ENCODE measurements at places on chromosomes 6 and 20.

DNA sequence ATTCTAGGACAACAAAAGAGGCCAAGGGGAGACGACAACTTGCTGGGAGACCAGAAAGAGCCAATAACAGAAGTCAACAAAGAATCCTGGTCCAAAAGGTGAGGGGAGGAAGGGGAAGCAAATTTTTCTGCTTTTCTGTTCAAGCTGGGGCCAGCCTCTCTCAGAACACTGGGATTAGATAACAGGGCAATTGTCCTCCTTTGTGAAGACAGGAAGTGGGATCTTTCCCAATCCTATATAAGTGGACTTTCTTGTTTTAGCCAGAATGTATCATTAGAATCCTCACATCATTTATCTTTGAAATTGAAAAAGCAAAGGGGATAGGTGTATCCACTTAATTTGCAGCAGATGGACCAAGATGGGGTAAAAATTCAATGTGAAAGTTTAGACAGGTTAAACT, 101.2 kb upstream of the COL21A1 start:
- DNase-seq: no peak

DNA sequence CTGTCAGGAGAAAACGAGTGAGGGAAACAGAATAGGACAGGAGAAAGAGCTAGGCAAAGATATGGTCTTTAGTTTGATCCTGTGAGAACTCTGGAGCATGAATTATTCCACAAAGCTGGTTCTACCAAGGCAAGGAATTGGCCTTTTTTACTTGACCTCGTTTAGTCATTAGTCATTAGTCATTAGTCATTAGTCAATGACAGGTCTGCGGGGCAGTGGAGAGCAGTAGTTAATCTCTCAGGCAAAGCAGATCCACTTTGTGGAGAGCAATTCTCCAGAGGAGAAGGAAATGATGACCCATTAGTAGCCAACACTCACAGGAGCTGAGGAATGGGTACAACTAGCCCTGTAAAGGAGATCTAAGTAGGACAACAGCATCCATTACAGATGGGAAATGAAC, 22.0 kb upstream of the ABCC10 start:
- DNase-seq: no peak

DNA sequence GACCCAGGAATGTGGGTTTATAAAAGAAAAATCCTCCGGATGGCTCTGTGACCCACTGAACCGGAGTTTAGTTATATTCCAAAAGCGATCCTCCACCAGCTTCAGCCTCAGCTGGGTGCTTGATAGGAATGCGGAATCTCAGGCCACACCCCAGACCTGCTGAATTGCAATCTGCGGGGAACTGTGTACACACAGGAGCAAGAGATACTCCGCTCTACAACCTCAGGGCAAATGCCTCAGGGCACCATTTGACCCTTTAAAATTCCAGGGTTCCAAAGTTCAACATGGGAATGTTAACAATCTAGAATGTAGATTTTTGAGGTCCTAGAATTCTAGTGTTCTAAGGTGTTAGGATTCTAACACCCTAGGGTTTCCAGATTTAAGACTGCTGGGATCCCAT, 10.8 kb downstream of the BPIFA2 start:
- no peak for DNase-seq

GRCh38 chr6:11722805-11723631, 55.6 kb downstream of the ADTRP start:
- no peak for DNase-seq

GRCh38 chr6:14037402-14038277, 79.9 kb upstream of the CD83 start:
- DNase-seq: peak; percentile 70

GRCh38 chr20:64049060-64049877, at the start of gene SOX18:
SOX18 (minus strand) TSS chr20:64049639; CDS start chr20:64049516, 123 bp downstream.
- no peak for DNase-seq

GRCh38 chr6:158706369-158706982, 56.6 kb downstream of the SYTL3 start:
- peak; percentile 31 for DNase-seq

GRCh38 chr6:71287038-71287437, 1.6 kb upstream of the OGFRL1 start:
- no peak for DNase-seq

- peak; percentile 88 for DNase-seq
Observed at GRCh38 chr20:17406051-17406590, 125.1 kb downstream of the BFSP1 start.

- no peak for DNase-seq
Observed at GRCh38 chr6:76861403-76861802, 601.9 kb downstream of the HTR1B start.

DNA sequence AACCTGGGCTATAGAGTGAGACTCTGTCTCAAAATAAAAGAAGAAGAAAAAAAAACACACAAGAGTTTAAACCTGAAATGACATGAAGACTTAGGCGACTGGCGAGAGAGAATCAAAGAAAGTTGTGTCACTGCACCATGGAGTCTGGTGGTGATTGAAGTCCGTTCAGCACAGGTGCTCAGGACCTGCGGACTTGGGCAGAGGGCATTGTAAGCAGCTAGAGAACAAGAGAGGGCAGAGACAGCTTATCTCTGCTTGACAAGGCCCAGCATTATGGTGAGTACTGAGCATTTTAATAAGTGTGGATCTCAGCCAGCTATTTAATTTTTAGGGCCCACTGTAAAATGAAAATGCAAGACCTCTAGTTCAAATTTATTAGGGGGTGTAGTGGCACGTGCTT, 31.5 kb downstream of the BANF2 start:
- no peak for DNase-seq

DNA sequence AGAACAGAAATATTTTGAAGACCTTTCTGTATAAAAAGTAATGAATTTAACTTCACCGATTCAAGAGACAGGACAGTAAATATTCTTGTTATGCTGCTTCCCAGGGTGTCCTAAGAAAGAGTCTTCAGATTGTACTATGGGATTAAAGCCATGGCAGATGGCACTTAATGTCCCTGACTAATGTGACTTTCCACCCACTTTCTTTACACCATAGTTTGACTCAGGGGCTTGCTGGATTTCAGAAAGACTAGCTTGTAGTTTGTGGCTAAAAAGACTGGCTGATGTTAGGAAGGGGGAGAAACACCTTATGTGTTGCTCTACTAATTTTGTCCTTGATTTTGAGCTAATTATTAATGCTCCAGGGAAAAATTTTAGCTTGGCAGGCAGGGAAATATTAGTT, 75.9 kb downstream of the UTRN start:
- no peak for DNase-seq

DNA sequence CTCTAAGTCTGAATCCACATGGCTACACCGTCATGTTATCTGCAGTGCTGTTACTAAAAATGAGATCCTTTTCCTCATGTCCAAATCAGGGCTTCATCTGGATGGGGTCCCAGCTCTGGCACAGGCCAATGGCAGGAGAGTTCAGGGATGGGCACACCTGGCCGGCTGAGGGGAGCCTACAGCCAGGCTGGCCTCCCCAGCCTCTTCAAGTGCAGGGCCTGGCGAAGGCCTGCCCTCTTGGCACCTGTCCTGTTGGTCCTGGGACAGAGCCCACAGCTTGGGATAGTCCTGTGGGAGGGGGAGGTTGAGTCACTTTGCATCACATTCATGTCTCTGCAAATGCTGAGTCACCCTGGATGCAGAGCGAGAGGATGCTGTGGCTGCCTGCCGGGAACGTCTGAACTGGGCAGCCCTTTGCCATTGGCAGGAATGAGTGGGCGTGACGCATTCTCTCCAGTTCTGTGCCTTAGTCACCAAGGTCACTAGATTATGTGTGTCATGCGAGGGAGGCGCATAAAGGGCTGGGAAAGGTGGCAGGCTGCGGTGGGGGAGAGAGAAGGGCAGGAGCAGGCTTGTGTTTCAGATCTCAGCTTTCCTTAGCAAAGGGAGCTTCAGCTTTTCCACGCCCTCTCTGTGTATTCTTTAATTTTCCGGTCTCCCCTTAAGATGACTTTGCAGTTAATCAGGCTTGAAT, 223.2 kb upstream of the ECI2 start:
- DNase-seq: peak; percentile 56

DNA sequence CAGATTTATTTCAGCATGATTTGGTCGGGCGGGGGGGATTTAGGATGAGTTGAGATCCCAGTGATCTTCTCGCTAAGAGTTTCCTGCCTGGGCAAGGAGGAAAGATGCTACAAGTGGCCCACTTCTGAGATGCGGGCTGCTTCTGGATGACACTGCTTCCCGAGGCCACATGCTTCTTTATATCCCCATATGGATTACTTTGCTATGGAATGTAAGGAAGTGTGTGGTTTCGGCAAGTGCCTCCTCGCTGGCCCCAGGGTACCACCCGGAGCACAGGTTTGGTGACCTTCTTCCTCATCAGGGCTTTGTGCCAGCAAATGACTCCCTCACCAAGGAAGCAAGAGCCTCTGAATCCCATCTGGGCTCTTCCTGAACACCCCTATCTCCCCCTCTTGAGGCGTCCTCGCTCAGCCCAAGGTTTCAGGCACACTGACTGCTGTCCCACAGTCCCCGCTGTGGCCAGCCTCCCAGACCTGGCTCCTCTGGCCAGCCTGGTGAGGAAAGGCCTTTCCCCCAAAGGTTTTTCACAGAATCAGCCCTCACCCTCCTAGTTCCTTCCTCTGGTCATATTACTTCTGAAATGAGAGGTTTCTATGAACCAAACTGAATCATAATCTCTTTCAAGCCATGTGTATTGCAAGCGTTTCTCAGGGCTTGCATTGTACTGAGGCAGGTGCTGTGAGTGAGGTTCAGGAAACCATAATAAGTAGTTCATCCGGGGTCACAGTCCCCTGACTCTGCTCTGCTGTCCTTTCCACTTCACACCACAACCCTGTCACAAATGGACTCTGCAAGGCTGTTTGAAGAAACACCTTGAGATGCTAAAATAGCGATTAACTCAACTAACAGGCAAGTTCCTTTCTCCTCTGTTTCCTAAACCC, 41.7 kb upstream of the IL17A start:
- no peak for DNase-seq

GRCh38 chr6:15498640-15499039, 164.2 kb downstream of the DTNBP1 start:
- DNase-seq: no peak

DNA sequence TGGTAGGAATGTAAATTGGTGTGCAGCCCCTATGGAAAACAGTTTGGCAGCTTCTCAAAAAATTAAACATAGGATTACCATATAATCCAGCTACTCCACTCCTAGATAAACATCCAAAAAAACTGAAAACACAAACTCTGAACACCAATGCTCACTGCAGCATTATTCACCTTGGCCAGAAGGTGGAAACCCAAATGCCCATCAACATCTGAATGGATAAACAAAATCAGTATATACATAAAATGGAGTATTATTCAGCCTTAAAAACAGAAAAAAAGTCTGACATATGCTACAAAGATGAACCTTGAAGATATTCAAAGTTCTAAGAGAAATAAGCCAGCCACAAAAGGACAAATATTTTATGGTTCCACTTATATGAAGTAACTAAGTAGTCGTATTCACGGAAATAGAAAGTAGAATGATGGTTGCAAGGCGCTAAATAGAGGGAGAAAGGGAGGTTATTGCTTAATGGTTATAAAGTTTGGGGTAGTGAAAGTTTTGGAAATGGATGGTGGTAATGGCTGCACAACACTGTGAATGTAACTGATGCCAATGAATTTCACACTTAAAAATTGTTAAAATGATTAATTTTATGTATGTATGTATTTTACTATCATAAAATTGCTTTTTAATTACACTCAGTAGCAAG, 4.0 kb downstream of the PHF10 start:
- DNase-seq: no peak

GRCh38 chr20:24470746-24471582, 1.5 kb downstream of the SYNDIG1 start:
- peak; percentile 15 for DNase-seq

- DNase-seq: no peak
Observed at GRCh38 chr6:124522335-124522734, 439.9 kb upstream of the RNF217 start.
